ENCODE measurements at places on chromosomes 6 and 20.

DNA sequence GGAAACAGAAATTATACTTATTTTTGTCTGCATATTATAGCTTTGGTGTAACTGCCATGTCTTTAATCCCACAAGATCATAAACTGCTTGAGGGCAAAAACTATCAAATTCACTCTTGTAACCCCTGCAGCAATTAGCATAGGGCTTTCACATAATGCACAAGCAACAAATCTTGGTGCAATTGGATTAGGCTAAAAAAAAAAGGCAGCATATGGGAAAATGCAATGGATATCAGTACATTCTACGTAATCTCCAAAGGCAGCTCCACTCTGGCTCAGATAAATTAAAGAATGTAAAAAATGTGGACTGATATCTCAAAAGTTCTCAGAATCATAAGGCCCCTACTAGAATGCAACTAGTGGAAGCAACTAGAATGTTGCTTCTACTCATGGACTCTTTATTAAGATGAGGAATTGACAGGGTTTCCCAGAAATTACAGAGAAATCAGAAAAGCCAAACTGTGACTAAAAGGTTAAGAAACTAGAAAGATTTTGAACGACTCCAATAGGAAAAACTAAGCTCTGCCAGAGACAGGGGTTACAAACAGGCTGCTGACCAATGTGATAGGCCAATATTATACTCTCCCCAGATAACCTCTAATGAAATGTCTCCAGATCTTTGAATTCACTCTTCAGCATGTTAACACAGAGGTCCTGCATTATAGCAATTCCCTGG, 55.0 kb downstream of the FILIP1 start:
- no peak for DNase-seq

DNA sequence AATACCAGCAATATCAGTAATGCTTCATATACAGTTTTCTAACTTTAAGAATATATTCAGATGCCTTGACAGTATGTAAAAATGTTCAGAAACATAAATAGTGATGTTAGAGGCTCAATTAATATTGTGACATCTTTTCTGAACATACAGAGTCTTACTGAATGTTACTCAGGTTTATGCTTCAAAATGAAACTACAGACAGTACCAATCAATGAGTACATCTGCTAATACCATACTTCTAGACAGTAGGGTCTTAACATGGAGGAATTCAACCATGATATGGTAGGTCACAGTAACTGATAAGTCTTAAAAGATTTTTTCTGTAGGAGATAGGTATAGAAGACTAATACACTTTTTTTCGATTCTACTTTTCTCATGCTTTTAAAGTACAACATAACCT, 8.3 kb downstream of the GCLC start:
- DNase-seq, result no peak

DNA sequence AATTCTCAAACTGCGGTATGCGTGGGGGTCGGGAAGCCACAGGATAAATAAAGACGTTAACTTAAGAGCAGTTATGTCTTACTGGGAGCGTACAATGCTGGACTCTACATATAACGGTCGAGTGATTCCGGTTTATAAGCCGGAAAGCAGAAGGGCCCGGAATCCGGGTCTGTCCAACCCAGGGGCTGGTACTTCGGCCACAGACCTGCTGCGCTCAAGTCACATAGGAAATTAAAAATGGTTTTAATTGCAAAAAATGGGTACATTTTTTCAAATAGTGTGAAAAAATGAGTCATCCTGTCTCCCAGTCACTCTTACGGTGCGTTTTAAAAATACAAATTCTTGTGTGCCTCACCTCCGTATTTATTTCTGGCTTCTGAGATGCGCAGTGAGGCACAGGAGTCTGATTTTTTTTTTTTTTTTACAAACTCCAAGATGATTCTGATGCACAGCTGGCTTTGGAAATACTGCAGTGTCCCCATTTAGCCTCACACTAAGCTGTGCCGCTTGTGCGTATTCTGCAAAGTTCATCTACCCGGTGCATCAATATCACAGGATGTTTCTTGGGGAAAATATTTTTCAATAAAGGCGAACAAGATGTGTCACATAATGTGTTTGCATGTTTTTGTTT, 1.0 kb downstream of the PCIF1 start:
- DNase-seq, result no peak

DNA sequence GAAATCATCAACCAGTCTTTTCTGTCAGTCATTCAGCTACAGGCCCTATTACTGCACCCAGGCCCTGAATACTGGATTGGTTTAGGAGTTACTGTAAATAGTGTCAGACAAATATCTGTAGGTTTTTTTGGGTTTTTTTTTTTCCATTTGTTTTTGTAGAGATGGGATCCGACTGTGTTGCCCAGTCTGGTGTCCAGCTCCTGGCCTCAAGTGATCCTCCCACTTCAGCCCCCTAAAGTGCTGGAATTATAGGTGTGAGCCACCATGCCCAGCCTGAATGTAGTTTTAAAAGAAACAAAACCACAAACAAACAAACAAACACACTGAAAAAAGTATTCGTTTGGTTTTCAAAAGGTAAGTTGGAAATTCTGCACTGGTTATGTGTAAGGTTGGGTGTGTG, 39.6 kb downstream of the DZANK1 start:
- DNase-seq, result no peak

DNA sequence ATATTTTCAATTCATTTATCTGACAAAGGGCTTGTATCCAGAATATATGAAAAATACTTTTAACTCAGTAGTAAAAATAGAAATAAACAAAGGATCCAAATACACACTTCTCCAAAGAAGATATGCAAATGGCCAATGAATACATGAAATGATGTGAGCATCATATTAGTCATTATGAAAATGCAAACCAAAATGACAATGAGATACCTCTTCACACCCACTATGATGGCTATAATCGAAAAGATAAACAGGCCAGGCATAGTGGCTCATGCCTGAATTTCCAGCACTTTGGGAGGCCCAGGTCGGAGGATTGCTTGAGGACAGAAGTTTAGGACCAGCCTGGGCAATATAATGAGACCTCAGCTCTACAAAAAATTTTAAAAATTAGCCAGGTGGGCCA, 33.8 kb upstream of the SMAP1 start:
- DNase-seq, result no peak

GRCh38 chr6:169881976-169882375, 130.6 kb downstream of the ERMARD start:
- DNase-seq, result no peak

- no peak for DNase-seq
Observed at GRCh38 chr20:50681359-50682064, 9.8 kb downstream of the RIPOR3 start.

- no peak for DNase-seq
Observed at GRCh38 chr6:122347280-122347679, 52.2 kb upstream of the HSF2 start.

GRCh38 chr20:60316476-60317158, 358.4 kb downstream of the CDH26 start:
- no peak for DNase-seq

GRCh38 chr6:16089232-16090062, 39.4 kb upstream of the MYLIP start:
- DNase-seq, result no peak

GRCh38 chr6:113558966-113559365, 298.2 kb upstream of the MARCKS start:
- no peak for DNase-seq

DNA sequence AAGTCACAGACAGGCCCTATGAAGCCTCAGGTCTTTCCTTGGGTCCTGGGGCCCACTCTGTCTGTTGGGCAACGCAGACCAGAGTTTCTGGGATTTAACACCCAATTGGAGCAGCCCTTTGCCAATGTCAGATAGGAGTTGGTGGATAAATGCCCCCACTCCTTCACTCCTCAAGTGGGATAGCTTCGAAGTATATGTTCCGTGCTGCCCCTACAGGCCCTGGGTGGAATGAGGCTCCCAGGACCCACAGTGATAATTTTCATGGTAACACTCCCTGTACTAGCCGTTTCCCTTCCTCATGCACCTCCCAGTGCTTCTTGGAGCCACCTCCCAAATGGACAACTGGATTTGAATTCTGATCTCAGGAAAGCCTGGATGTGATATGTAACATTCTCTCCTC, 145.4 kb downstream of the FOXA2 start:
- DNase-seq, result no peak

GRCh38 chr20:63415647-63416391, 54.7 kb upstream of the CHRNA4 start:
- DNase-seq, result no peak

- DNase-seq, result no peak
Observed at GRCh38 chr20:58932170-58932569, 48.9 kb upstream of the NELFCD start.

DNA sequence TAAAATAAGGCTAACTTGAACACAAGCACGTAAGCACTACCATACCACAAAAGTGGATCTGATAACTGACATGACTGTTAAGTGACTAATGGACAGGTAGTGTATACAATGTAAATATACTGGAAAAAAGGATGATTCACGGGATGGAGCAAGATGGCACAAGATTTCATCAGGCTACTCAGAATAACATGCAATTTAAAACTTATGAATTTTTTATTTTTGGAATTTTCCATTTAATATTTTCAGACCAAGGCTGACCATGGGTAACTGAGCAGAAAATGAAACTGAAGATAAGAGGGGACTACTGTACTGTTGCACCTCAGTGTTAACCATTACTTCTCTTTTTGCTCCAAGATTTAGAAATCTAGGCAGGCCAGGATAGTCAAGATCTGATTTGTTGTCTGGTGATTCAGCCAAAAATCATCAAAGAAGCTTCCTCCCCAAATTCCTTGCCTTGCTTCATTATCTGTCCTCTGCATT, 45.4 kb downstream of the TPBG start:
- DNase-seq, result no peak

GRCh38 chr6:11595903-11596302, 58.4 kb downstream of the TMEM170B start:
- DNase-seq, result no peak

DNA sequence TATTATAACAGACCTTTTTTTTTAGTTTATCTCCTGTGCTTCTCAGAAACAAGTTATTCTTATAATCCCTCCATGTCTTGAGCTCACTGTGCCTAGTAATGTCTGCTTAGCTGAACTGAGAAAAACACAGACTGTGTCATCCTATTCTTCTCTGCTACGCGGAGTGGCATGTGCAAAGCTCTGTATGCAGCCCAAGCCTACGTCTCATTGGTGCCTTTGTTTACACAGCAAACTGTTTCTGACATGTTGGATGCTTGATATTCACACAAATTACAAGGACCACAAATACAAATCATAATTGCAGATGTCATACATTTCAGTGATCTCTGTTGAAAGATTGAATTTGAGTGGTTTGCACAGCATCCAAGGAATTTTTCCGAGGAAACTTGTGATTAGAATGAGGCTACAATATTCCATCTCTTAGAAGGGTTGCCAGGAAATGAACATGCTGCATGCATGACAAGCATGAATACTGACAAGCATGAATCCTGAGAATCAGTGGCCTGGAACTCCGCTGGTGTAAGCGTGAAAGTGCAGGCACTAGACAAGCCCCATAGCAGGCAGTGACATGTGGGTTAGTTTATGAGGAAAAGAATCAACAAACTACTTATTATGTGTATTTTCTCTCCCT, 128.4 kb upstream of the SGK1 start:
- DNase-seq, result peak; percentile 81

GRCh38 chr6:110337486-110337885, 20.7 kb downstream of the METTL24 start:
- DNase-seq, result no peak

GRCh38 chr20:62894261-62894660, 32.0 kb downstream of the DIDO1 start:
- DNase-seq, result no peak

DNA sequence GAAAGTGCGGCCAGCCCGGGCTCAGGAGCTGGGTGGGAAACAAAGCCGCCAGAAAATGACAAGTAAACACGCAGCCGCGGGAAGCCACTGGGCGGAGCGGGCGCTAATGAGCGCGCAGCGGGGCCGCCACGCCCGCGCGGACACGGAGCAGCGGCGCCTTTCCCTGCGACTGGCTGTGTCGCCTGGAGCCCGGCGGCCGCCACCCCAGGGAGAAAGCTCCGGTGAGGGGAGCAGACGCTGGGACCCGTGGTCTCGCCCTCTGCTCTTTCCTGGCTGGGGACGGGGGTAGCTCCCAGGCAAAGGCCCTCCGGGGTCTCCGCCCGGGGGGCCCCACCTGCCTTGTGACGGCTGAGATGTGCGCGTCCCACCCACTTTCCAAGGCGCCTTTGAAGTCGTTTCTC, 54.9 kb downstream of the PRR18 start:
- DNase-seq, result no peak

- no peak for DNase-seq
Observed at GRCh38 chr20:39911497-39911896, 777.5 kb downstream of the MAFB start.

GRCh38 chr6:56624046-56624727, 18.5 kb downstream of the DST start:
- no peak for DNase-seq

- DNase-seq, result no peak
Observed at GRCh38 chr20:8858181-8858787, 210.6 kb upstream of the PLCB4 start.

DNA sequence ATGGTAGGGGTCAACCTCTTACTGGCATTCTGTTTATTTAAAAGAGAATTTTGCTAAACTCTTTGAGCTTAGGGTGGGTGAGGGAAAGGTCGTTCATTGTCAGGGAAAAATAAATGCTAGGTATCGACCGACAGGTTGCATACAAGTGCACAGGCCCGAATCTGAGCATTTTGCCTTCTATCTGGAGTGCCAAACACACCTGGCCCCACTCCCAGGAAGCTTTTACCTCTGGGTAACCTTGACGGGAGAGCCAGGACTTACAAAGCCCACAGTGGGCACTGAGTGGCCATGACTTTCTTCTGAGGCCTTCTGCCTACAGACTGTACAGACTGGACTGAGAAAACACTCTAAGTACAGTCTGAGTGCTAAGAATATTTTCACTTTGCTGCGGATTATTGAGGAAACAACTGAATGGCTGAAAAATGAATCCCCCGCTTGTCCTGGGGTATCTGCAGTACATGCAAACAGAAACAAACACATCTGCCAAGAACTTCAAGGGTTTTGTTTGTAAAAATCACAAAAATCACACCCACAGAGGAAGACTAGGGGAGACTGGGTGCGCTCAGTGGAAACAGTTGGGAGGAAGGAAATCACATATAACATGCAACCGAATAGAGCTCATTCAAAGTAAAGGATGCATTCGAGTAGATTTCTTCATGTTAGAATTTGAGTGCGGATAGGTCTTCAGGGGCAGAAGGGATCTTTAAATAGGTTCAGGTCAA, 152.8 kb downstream of the NFATC2 start:
- DNase-seq, result no peak

- DNase-seq, result no peak
Observed at GRCh38 chr6:16575655-16576054, 185.6 kb downstream of the ATXN1 start.

- DNase-seq, result no peak
Observed at GRCh38 chr20:2756056-2756611, 44.3 kb downstream of the CPXM1 start.

- DNase-seq, result no peak
Observed at GRCh38 chr20:42739683-42740082, 450.0 kb downstream of the PTPRT start.

- no peak for DNase-seq
Observed at GRCh38 chr20:36071848-36072247, 82.7 kb upstream of the EPB41L1 start.

Data from hippocampal formation (tissue), 2 donors.